ENCODE measurements at places on chromosomes 11 and 22.

DNA sequence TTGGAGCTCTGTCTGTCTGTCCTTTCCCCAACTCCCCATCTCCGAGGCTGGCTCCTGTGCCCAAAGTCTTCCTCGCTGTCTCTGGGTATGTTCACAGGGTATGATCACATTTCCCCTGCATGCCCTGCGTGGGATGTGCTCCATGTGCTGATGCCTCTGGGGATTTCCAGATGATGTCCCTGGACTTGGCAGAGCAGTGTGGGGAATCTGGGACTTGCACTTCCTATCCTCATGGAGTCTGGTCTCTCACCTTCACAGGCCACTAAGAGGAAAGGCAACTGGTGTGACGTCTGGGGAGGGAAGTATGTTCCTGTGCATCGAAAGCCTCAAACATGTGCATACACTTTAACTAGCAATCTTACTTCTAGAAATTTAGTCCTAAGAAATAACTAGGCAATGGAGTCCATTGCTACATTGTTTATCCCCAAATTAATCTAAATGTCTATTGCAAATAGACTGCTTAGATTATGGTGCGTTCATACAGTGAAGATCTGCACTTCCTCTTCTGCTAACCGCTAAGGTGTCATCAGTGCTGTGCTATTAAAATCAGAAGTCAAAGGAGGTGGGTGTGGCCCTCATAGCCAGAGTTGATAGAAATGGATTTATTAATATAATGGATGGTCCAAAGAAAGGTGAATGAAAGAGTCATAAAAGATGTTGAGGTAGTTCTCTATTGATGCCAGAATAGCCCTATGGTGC is 20.8 kb downstream of the TIMP3 start:
- DNase-seq: no peak

- DNase-seq: no peak
Measured at GRCh38 chr11:62599901-62600300, 1.8 kb downstream of the MTA2 start.

DNA sequence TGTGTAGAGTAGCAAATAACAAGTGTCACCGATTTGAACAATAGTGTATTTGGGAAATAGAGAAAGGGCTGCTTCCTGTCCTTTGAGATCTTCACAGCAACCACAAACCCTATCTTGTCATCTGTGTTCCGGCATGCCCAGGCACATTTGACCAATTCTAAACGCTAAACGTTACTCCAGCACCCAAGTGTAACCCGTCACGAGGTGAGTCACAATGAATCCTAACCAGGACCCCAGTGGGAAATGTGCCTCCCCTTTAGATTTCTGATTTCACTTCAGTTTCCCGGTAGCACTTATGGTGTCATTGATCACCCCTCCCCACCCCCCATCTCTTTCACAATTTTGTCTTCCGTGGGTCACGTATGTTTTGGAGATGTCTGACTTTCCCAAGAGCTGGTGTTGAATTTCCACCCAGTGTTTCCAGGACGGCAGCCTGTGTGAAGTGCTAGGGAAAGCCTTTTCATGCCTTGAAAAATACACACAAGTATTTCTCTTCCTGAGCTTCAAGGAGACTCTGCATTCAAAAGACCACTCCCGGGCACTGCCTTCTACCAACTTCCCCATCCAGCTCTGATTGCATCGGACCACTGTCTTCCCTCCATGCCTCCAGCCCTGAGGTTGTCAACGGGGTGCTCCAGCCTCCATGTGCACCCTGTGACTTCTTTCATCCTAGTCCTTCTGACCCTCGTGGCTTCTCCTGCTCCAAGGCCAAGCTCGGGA is 10.5 kb upstream of the C11orf24 start:
- no peak for DNase-seq

GRCh38 chr22:35317680-35318290 is 18.1 kb downstream of the TOM1 start:
- no peak for DNase-seq

- peak; percentile 18 for DNase-seq
Measured at GRCh38 chr11:121426476-121427399, 25.4 kb upstream of the SORL1 start.

- DNase-seq: no peak
Measured at GRCh38 chr22:46536537-46537224, 739 bp downstream of the CELSR1 start.

DNA sequence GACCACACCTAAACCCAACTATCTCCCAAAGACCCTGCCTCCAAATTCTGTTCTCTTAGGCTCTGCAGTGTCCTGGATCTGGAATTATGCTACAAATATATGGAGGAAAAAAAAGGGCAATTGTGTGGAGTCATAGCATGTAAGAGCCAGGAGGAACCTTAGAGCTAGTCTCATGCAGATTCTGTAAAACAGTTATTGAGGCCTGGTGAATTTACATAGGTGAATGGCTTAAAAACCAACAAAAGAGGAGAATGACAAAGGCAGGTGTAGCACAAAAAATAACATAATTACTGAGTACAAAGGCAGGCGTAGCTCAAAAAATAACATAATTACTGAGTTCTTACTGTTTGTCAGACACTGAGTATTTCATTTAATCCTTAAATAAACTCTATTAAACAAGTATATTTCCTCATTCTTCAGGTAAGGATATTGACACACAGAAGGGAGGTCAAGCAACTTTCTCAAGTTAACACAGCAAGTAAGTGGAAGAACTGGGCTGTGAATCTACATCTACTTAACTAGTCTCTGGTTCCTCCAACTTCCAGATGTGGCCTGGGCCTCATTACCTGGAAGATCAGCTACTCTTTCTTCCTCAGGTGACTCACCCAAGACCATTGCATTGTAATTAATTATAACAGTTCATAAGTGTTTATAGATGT is 938.9 kb upstream of the TENM4 start:
- DNase-seq: no peak

- DNase-seq: no peak
Measured at GRCh38 chr11:34313099-34313517, 44.7 kb downstream of the ABTB2 start.

DNA sequence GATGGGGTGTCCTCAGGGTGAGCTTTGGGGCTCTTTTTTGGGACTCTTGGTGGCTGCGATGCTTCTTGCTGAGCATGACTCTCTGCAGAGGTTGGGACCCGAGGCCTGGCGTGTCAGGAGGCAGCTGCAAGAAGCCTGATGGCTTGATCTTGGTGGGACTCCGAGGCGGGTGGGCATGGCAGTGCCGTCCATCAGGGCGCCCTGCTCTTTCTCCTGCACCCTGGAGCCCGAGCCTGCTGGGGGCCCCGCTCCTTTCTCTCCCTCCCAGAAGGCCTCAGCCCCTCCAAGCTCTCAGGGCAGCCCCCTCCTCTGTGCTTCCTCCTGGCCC is 432.7 kb downstream of the TBC1D22A start:
- DNase-seq: no peak

DNA sequence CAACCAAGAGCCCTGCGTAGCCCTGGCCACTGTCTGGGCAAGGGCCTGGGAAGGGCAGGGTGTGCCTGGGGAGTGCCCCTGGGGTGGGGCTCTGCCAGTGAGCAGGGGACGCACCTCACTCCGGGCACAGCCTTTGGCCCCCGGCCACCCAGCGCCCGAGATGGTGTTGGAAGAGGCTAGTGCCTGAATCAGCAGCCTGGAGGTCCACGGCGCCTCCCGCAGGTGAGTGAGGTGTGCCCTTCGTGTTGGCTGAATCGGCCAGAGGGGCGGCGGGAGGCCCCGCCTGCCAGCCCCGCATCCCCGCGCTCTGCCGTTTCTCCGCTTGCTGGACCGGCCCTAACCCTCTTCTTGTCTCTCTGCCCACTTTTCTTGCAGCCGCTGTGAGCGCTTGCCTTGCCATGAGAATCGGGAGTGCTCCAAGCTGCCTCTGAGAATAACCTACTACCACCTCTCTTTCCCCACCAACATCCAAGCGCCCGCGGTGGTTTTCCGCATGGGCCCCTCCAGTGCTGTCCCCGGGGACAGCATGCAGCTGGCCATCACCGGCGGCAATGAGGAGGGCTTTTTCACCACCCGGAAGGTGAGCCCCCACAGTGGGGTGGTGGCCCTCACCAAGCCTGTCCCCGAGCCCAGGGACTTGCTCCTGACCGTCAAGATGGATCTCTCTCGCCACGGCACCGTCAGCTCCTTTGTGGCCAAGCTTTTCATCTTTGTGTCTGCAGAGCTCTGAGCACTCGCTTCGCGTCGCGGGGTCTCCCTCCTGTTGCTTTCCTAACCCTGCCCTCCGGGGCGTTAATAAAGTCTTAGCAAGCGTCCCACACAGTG is 60.1 kb downstream of the FBLN1 start:
- DNase-seq: no peak

- DNase-seq: peak; percentile 88
Measured at GRCh38 chr11:100687630-100688395, 725 bp downstream of the ARHGAP42 start.

- DNase-seq: no peak
Measured at GRCh38 chr22:20652130-20652529, 121.8 kb upstream of the SERPIND1 start.

DNA sequence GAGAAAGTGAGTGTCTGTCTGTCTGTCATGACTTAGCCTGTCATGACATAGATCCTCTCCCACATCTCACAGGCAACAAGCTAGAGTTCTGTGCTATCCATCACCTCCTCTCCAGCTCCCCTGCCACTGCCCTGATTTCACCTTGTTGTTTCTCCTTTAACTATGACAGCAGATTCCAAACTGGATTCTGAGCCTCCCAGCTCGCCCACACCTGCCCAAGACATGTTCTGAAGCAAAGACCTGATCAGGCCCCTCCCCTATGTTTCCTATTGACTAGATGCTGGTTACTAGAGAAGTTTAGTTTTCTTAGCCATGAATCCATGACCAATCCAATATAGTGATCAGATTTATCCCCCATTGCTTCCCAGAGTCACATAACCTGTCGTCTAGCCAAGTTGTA is 15.4 kb downstream of the PRSS23 start:
- no peak for DNase-seq

DNA sequence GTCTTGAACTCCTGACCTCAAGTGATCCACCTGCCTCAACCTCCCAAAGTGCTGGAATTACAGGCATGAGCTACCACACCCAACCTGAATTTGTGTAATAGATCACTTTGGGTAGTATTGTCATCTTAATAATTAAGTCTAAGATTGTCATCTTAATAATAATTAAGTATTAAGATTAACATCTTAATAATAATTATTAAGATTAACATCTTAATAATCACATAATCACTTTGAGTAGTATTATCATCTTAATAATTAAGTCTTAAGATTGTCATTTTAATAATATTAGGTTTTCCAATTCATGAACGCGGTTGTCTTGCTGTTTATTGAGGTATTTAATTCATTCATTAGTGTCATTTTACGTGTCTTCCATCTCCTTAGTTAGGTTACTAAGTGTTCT is 8.2 kb downstream of the MOV10L1 start:
- DNase-seq: no peak

- no peak for DNase-seq
Measured at GRCh38 chr11:36352922-36353321, 56.8 kb downstream of the PRR5L start.

GRCh38 chr11:125167292-125167953 is 2.9 kb downstream of the PKNOX2 start:
- no peak for DNase-seq

- peak; percentile 21 for DNase-seq
Measured at GRCh38 chr11:35418282-35419183, 825 bp downstream of the SLC1A2 start.

DNA sequence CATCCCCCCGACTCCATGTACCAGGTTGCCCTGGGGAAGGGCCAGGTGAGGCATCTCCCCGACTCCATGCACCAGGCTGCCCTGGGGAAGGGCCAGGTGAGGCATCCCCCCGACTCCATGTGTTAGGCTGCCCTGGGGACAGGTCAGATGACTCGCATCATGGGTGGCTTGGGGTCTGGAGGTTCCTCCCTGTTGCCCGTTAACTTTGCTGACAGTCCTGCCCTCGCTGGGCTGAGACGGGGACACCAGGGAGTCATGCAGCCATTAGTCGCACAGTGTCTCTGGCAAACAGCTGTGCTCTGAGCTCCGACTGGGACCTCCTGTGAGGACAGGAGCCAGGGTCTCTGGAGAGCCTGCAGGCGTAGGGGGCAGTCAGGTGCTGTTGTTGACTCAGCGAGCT is 336.1 kb downstream of the TBC1D22A start:
- no peak for DNase-seq

- peak; percentile 66 for DNase-seq
Measured at GRCh38 chr22:30005213-30005857, 74.9 kb upstream of the HORMAD2 start.

- DNase-seq: no peak
Measured at GRCh38 chr11:612961-613300, 2.8 kb downstream of the IRF7 start.
